ENCODE measurements at places on chromosomes 7 and 10. TPM values are rescaled to one million over a fixed set of nuclear protein-coding genes. Genes with fewer than 3 reads are reported as not detected.

DNA sequence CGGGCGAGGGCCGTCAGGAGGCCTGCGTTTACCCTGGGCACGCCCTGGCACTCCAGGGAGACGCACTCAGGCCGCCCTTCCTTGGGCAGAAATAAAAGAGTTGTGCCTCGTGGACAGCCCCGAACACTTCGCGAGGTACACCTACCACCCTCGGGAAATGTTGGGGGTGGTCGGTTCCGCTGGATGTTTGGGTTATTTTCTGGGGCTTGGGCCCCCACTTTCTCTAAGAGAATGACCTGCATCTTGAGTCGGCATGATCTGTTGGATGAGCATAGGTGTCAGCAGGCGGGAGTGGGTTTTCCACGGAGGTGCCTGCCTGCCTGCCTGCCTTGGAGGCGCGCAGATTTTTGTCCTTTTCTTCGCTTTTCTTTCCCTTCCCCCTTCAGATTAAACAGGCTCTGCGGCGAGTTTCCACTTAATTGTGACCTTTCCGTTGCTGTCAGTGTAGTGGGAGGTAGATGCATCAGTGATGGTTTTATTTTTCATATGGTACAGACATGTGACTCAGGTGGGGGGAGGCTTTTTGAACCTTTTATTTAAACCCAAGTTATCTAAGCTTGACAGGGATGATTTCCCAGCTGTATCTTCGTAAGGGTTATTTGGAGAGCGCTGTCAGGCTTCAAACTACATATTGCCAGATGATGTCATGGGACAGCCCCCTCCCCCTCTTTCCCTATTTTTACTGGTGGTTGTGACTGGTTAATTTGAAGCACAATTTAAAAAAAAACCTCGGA is 661 bp downstream of the HECTD2 start:
- peak; percentile 56 for DNase-seq

Gene MRPS24
- 118 TPM for total RNA-seq

Gene SMKR1
- 1.0 TPM for total RNA-seq

GRCh38 chr10:58660575-58661255 is 148.0 kb downstream of the BICC1 start:
- DNase-seq: no peak

DNA sequence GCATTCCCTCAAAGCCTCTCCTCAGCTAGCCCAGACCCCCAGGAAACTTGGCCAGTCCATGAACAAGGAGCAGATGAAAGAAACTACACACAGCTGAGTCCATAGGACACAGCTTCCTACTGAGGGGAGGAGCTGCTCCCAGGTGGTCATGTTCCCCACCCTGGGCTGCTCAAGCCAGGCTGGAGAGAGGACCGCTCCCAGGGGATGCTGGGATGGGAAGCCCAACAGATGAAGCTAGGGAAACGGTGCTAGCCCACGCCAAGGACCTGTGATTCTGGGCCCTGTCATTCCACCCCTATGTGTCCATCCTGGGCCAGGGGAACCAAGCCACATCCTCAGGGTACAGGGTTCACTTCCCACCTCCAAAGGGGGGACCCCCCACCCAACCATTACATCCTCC is 19.0 kb downstream of the KCNH2 start:
- DNase-seq: no peak

Gene OR2A7
- 1.6 TPM for total RNA-seq

DNA sequence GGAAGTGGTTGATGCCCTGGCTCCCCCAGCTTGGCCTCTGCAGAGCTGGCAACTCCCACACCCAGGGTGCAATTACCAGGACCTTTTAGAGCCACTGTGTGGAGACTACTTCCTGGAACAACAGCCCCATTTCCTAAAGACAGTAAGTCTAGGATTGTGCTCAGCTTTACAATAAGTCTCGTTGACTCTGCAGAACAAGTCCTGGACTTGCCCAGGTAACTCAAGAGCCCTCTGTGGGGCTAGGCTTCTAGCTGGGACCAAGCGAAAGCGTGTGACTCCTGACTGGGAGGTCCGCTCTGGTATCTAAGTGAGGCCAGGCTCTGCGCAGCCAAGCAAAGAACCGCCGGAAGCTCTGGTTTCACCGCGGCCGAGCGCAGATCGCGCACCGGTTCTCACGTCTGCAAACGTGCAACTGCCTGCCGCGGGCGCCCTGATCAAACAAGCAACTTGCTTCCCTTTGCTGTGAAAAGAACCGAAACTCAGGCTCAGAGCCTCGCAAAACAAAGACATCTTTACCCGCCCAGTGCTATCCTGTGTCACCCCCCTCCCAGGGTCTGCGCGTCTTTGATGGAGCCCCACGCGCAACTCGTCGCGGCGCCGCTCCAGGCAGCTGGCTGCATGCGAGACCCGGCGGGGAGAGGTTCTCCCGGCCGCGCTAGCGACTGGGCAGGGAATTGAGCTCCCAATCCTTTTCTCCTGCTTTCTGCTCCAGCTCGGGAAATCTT is 4.4 kb upstream of the PDLIM1 start:
- peak; percentile 61 for DNase-seq

DNA sequence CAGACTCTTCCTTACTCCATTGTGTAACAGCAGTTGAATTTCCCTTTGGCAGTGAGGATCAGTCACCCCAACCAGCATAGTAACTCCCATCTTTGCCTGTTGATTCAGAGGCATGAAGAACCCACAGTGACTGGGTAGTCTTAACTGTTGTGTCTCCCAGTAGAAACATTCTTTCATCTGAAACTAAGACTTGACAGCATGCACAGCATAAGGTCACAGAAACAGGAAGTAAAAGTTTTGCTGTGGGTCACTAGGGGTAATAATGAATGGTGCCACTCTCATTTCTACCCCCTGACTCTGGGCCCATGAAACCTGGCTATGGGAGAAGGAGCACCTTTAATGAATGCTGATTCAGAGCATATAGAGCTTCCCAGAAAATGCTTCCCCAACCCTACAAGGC is 8.3 kb upstream of the FRMPD2 start:
- DNase-seq: no peak

DNA sequence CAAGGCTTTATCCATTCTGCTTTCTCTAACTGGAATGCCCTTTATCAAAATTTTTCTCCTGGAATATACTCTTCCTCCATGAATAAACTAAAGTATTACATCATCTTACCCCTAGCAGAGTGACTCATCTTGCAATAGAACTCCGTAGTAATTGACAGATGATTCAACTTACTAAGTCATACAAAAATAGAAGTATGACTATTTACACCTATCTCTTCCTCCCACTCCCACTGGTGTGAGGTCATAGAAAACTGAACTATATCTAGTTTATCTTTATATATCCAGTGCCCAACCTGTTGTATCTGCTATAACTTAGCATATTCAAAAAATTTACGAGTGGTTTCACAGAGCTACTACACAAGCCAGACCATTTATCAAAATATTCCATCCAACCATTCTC is 26.1 kb downstream of the ABCB1 start:
- DNase-seq: no peak

Data from activated naive CD4-positive, alpha-beta T cell treated with anti-CD3 and anti-CD28 coated beads, Interleukin-2, amount 50 U/mL, for 72 hours (primary cell).